ENCODE measurements at places on chromosomes 13 and 19. TPM values are rescaled to one million over a fixed set of nuclear protein-coding genes. Genes with fewer than 3 reads are reported as not detected.

DNA sequence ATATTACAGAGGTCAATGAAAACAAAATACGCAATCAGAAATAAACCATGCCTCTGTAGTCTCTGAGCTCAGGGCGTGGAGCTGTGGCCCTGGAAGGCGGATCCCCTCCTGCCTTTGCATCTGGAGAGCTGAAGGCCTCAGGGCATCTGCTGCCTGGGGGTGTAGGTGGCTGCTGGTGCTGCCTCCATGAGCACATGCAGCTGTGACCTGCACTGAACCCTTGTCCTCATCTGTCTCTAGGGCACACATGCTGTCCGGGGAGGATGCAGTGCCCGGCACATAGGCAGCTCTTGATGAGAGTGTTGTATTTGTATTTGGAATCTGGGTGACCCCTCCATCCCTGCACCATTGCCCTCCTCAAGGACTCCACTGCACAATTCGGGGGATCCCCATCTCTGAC is 185.7 kb downstream of the TEX29 start:
- no peaks in the 10 kb centered on the region for H3K36me3 ChIP-seq
- peak; percentile 7 for DNase-seq

GRCh38 chr13:24407844-24408243 is 98.5 kb downstream of the C1QTNF9 start:
- H3K4me3 ChIP-seq, result no peak overlapping the region
- H3K4me1 ChIP-seq, result no peaks in the 10 kb centered on the region
- no peak overlapping the region for H3K27ac ChIP-seq
- H3K36me3 ChIP-seq, result no peaks in the 10 kb centered on the region

- H3K4me1 ChIP-seq, result peaks cover 1% of the 10 kb centered on the region
- DNase-seq, result peak; percentile 13
- H3K36me3 ChIP-seq, result no peaks in the 10 kb centered on the region
- H3K27ac ChIP-seq, result no peak overlapping the region
Measured at GRCh38 chr19:55092423-55093318, 17.0 kb downstream of the EPS8L1 start.

DNA sequence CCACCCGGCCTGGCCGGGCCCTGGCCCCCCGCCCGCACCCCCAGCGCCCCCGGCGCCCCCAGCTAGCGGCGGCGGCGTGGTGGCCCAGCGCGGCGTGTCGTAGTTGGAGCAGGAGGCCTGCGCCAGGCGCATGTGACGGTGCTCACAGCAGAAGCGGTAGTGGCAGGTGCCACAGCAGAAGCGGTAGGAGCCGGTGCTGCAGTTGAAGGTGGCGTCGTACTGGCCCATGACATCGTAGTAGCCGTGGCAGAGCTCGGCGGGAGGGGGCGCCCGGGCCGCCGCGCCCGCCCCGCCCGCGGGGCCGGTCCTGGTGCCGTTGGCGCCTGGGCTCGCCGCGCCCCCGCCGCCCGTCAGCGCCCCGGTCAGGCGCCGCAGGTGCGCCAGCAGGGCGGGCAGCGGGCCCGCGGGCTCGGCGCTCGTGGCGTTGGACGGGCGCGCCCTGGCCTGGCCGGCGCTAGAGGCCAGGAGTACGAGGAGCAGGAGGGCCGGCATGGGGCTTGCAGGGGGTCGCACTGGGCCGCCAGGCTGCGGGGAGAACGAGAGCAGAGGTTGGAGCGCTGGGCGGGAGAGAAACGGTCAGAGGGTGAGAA is 633 bp downstream of the SHISA7 start:
- no peaks in the 10 kb centered on the region for H3K36me3 ChIP-seq
- H3K27me3 ChIP-seq, result no peaks in the 10 kb centered on the region
- no peak for DNase-seq
- H3K4me1 ChIP-seq, result no peaks in the 10 kb centered on the region
- H3K27ac ChIP-seq, result no peak overlapping the region

GRCh38 chr13:63285426-63285825 is 1869.8 kb upstream of the PCDH20 start:
- no peak overlapping the region for H3K27ac ChIP-seq
- H3K27me3 ChIP-seq, result no peaks in the 10 kb centered on the region
- no peaks in the 10 kb centered on the region for H3K36me3 ChIP-seq
- no peak for DNase-seq
- no peak overlapping the region for H3K4me3 ChIP-seq
- H3K4me1 ChIP-seq, result no peaks in the 10 kb centered on the region

GRCh38 chr19:8244442-8244841 is 35.3 kb downstream of the CERS4 start:
- no peaks in the 10 kb centered on the region for H3K27me3 ChIP-seq
- no peaks in the 10 kb centered on the region for H3K36me3 ChIP-seq
- no peak overlapping the region for H3K27ac ChIP-seq
- no peak overlapping the region for H3K4me3 ChIP-seq
- no peak for DNase-seq

DNA sequence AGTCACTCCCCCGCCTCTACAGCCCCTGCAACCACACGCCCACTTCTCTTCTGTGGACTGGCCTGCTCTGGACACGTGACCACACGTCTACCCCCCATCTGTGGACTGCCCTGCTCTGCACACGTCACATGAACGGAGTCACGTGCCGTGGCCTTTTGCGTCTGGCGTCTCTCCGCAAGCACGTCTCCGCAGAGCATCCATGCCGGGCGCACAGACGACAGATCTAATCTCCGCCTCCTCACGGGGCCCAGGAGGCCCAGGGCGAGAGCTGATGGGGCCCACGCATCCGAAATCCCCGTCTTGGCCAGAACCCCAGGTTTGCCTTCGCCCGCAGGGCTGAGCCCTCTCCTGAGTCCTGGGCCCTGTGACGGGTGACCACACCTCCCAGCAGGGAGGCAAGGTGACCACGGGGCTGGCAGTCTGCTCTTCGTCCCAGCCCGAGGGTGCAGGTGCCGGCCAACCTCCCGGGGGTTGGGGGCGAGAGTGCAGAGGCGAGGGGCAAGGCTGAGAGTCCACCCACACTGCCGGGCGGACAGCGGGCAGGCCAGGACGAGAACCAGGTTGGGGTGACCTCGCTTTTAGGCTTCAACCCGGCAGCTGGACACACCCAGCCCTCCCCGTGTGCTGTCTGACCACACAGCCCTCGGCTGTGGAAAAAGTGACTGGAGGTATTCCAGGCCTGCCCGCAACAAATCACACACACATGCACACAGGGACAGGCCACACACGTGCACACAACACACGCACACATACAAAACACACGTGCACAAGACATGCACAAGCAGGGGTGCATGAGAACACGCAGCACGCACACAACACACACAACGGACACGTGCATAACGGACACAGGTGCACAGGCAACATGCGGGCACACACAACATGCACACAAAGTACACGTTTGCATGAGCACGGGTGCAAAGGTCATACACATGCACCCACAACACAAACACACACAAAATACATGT is 3.9 kb downstream of the SBNO2 start:
- H3K4me3 ChIP-seq, result peak overlapping the region; percentile 9
- peak; percentile 92 for DNase-seq
- H3K4me1 ChIP-seq, result peaks cover 62% of the 10 kb centered on the region
- no peaks in the 10 kb centered on the region for H3K27me3 ChIP-seq
- peak overlapping the region; percentile 92 for H3K27ac ChIP-seq
- H3K36me3 ChIP-seq, result no peaks in the 10 kb centered on the region

GRCh38 chr19:743168-743687 is 7.7 kb upstream of the MISP start:
- peak; percentile 80 for DNase-seq
- no peak overlapping the region for H3K27ac ChIP-seq
- no peak overlapping the region for H3K4me3 ChIP-seq
- no peaks in the 10 kb centered on the region for H3K4me1 ChIP-seq

The ZNF317 gene
- polyA plus RNA-seq, result 16.1 TPM

The KLK3 gene
- polyA plus RNA-seq, result 1.3 TPM

The IFNL1 gene
- not detected for polyA plus RNA-seq

The FARP1 gene
- 130 TPM for polyA plus RNA-seq

The GPR183 gene
- polyA plus RNA-seq, result 2.3 TPM

The SHISA2 gene
- 2.7 TPM for polyA plus RNA-seq
